HEK293T (cell line): ENCODE measurements at places on chromosomes 2 and 18.

DNA sequence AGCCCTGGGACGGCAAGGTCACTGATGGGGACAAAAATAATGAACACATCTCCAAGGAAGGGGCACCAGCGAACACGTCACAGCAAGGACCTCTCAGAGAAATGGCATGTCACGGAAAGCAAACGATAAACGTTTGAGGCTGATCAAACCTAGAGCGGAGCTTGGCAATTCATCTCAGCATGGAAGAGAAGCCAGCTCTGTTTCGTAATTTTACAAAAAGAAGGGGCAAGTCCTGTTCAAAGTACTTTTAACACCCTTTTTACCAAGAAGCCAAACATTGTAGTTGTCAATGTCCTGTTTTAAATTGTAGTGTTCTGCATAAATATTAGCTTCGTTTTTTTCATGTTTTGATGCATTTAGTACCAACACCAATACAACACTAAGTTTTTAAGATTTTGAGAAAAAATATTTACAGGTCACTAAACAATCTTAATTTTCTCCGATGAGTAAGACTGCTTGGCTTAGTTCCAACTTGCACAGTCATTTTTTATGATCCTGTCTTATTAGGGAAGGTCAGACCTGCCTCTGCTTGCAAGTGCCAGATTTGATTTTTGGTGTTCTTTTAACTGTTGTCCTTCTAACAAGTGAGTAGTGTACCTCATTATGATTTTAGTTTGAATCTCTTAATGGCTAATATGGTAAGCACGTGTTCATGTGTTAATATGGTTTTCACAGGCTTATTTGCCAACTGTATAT lies 818.5 kb upstream of the SALL3 start:
- DNase-seq: no peak

DNA sequence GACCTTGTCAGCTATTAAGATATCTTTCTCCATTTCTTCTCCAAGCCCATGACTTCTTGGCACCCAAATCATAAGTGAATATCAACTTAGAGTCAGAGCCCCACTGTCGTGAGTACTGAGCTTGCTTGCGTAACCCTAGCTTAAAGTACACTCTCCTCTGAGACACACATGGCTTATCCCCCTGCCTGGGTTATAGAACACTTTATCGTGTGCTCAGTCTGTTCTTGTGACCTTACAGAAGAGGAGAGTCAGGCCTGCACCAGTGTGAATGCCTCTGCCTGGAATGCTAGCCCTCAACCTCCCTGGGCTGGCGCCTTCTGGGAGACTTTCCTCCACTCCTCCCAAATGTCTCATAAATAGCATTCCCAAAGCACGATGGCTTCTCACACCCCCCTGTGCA lies 79.3 kb downstream of the CEP192 start:
- no peak for DNase-seq

GRCh38 chr18:33840212-33840593 lies 262.2 kb downstream of the ASXL3 start:
- DNase-seq: no peak

- no peak for DNase-seq
Measured at GRCh38 chr2:84865181-84865783, 15.6 kb downstream of the TRABD2A start.

DNA sequence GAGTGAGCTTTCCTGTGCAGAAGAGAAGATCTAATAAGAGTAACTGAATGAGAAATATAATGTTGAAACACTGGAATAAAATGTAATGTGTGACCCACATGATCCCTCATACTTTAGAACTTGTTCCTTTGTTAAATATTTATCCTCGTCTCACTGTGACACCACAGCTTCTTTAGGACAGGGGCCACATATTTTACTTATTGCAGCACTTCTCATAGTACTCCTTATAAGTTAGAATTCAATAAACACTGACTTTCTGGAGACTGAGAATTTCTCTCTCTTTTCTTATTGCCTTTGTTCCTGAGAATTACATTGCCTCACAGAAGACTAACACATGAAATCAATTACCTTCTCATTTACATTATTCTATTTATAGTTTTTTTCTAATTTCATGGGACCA lies 1234.6 kb upstream of the CHAC2 start:
- DNase-seq: no peak

DNA sequence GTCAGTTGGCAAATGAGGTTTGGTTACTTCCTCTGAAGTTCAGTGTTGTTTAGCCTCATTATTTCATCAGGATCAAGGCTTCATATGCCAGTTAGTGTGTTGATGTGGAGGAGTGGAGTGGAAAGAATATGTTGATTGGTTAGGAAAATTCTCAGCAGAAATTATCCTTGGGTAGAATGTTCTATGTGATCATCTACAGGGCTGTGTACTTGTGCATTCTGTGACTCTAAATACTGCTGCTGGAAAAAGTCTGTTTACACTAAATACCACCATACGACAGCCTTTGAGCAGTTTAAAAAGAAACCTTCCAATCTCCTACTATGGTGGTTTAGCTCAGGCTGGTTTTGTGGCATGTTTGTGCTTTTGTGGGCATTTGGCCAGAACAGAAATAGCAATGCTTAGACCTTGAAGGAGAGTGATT lies 25.8 kb downstream of the CAB39 start:
- no peak for DNase-seq

- DNase-seq: no peak
Measured at GRCh38 chr2:130890941-130891669, 54.4 kb downstream of the ARHGEF4 start.

DNA sequence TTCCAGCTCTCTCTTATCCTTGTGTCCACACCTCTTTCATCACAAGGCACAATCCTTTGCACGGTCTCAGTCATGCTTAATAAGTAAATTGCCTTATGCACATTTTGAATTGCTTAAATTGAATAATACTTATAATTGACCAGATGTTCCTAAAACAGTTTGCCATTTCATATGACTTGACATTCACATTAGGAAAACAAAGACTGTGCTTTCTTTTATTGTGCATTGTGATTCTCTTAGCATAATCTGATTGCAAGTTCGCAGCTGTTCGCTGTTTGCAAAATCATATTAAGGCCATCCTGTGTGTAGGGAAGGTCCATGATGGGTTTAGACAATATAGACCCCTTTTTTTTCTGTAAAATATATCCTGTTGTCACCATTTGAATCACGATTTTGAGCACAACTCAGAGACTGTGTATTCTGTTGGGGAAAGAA lies 75.6 kb downstream of the RNF144A start:
- DNase-seq: no peak

DNA sequence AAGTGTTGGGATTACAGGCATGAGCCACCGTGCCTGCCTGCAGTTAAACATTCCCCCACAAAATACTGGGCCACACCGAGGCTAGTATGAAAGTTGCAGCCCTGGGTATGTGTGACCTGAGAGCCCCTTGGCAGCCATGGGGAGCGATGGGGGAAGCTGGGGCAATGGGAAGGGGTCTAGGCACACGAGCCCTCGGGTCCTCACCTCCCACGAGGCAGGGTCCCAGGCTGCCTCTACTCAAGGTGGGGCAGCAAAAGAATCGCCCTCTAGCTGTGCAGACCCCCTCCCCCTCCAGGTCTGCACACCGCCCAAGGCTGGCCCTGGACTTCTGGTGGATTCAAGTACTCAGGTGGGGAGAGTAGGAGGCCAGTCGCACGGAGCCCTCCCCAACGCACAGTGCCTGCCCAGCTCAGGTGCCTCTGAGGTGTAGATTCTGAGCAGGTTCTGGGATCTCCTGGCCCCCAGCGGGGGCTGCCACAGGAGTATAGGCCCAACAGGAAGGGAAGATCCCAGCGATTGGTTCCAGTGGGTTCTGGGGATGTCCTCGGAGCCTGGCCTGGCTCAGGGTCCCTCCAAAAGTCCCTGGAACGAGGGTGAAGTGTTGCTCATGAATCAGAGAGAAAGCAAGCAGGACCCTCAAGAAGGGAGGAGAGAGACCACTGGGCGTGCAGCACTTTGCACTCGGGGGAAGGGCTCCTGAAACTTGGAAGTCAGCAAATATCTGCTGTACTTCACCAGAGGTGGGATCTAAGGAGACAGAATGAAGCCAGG lies 2.6 kb downstream of the GPR35 start:
- DNase-seq: no peak

DNA sequence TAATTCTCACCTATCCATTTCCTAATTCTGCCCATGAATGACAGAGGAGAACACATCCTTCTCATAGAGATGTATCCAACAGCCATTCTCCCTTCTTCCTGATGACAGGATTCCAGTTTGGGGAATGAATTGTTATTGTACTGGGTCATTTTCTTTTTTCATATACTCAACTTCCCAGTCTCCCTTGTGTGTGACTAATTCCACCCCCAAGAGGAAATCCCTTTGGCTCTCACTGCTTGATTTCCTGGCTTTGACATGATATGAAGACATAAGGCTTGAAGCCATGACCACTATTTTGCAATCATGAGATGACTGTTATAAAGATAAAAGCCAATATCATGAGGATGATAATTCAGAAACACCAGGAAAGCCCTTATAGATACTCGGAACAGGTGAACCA lies 384.7 kb upstream of the ACVR2A start:
- no peak for DNase-seq

- DNase-seq: no peak
Measured at GRCh38 chr2:11578081-11578948, 44.5 kb downstream of the GREB1 start.

GRCh38 chr2:60445684-60446179 lies 107.7 kb downstream of the BCL11A start:
- DNase-seq: no peak
